ENCODE measurements at places on chromosomes 5 and 9.

DNA sequence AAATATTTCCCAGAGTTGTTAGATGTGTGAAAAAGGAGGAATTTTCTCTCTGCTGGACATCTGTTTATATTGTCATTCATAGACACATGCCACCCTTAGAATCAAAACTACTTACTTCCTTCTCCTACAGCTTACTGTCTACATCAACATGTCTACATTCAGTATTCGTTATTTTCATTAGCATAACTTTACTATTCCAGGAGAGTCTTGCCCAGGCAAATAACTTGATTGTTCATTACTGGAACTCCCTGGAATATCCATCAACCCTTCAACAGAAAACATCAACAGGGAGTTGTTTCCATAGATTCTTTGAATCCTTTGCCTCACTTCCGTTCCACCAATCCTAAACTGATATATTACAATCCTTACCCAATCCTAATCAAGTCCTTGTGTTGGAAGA lies 457.5 kb upstream of the ZNF608 start:
- DNase-seq = no peak

DNA sequence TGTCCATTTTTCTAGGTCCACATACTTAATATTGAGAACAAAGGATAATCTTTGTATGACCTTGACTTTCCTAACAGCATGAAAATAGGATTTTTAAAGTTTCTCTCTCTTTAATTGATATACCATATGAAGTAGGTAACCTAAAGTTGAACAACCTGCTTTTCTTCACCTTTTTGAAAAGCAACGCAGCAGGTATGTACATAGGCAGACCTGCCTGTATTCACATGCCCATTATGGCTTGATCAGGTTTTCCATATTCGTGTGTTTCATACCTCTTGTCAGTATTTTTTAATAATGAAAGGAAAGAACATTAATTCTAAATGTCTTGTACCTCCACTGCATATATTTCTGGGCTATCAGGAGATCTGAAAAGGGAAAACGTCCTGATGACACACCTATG lies 1.5 kb upstream of the ADAMTSL1 start:
- DNase-seq = no peak

DNA sequence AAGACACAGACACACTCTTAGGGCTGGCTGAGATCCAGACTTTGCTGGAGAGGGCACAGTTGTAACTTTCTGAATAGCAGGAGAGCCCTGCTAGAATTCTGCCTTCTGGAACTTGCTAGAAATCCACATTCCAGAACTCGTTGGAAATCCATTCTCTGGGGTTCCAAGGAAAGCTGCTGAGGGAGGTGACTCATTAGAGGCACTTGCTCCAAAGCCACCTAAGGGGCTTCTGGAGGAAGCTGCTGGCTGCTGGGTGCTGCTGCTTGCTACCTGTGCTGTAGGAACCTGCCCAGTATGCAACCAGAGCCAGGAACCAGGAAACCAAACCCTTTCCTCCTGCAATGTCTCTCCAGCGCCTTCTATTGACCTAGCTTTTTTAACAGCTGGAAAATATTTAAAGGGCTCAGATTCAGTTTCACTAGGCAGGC lies 4.1 kb upstream of the TLE4 start:
- no peak for DNase-seq

DNA sequence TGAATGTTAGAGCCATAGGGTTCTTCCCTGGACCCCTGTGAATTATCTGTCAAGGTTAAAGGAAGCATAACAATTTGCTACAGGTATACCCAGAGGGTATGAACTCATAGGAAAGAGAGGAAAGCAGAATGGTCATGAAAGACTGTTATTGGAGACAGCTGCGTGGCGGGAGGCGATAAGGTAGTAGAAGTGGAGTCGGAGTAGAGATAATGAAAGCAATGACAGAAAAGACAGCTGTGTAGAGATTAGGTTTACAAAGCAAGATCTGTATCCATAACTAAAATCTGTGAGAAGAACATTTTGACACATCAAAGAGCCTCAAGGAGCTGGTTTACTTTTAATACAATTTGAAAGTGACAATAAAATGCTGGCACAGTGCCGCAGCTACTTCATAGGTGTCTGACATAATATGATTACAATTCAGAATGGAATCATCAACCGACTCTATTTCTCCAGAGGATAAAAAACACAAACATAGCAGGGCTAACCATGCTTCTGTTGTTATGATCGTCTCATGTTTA lies 603.9 kb downstream of the CDH12 start:
- no peak for DNase-seq

DNA sequence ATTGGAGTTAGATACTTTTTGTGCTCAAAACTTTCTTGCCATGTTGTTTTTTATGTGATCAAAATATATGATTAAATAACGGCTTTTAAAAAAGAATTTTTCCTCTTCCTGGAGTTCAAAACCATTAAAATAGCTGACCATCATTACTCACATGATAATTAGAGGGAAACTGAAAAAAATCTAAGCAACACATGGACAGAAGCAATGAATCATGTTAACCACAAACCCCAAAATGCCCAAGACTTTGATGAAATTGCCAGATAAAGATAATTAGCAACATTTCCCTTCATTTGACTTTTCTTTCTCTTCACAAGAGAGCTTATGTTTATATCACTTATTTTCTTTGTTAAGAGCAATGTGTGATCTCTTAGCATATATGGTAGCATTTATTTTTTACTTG lies 1294.2 kb downstream of the EFNA5 start:
- no peak for DNase-seq

- no peak for DNase-seq
These were observed 33.6 kb upstream of the GABRP start for GRCh38 chr5:170749911-170750431.

GRCh38 chr5:35470866-35471265 lies 146.8 kb upstream of the SPEF2 start:
- no peak for DNase-seq

DNA sequence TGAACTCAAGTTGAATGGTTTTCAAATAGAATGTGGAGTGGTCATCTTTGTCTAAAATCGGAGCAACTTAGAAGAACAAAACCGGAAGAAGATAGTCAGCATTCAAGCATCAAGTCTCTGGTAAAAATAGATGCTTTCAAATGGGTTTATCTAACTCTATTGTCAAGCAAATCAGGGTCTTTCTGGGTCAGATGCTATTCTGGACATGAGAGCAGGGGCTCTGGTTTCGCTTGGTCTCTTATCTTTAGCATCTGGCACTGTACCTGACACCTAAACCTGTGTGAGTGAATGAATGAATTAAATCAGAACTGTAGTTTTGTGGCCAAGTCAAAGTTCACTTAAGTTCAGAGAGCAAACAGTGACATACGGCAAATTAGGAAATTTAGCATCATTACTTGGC lies 173.5 kb downstream of the SLIT3 start:
- no peak for DNase-seq

DNA sequence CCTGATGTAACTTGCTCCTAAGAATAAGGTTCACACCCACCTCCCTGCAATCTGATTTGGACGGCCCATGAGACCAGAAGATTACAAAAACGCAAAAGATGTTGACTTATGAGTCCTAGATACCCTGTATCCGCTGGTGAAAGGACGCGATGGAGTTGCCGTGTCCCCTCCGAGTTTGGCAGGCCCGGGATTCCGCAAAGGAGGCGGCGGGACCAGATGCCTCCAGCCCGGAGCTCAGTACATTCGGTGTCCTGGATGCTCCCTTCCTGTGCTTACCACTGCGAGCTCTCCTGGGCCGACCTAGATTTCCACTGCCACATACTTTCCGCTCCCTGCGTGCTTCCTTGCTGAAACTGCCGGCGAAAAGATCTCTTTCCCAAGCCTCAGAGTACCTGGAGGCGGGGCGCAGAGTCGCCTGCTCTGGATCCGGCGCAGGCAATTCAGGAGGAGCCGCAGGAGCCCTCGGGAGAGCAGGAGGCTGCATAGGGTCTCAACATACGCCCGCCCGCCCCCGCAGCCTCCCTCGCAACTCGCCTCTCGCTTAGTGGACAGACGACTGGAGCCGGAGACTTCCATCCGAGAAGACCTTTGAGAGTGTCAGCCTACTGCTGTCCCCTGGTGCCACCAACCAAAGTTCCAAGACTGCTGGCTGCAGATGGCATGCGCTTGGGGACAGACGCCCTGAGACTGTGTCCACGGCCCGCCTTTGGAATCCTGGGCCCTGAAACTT lies 39.8 kb downstream of the ANXA2R start:
- DNase-seq = no peak

DNA sequence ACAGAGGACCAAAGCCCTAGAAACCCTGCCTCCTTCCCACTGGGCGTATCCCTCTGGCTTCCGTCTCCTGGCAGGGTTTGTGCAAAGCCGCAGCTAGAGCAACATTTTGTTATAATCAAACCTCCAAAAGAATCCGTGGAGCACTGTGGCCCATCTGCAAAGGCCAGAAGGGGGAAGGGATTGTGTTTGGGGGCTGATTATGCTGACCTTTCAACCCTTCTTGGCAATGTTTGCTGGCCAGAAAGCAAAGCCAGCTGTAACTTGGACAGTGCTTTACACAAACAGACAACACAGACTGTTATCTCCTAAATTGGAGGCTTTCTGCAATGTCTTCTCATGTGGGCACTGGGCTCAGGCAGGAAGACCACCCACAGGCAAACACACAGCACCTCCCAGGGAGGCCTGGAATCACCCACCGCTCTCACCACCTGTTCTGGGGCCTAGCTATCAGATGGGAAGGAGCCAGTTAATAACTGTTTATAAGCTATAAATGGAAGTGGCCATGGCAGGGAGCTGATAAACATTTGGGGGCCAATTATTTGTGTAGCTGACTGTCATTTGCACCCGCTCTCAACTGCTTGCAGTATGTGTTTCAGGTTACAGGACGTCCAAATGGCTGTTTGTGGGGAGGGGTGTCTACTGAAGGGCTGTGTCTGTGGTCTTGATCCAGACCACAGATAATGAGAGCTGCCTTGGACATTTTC lies 121.6 kb upstream of the ERCC6L2 start:
- no peak for DNase-seq

- DNase-seq = no peak
These were observed 47.2 kb upstream of the FBXL7 start for GRCh38 chr5:15452781-15453180.

- DNase-seq = no peak
These were observed 448.4 kb downstream of the BNC2 start for GRCh38 chr9:16422114-16422513.

DNA sequence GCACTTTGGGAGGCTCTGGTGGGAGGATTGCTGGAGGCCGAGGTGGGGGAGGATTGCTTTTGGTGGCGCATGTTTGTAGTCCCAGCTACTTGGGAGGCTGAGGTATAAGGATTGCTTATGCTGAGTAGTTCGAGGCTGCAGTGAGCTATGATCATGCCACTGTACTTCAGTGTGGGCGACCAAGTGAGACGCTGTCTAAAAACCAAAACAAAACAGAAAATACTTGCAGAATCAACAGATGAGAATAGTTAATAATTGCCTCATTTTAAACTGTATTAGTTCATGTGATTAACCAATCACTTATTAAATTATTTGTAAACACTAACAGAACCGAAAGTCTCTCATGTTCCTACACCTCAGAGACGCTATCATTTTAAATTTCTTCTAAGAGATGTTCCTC lies 118.1 kb downstream of the CCDC171 start:
- no peak for DNase-seq

GRCh38 chr5:423626-424261 lies 19.2 kb upstream of the EXOC3 start:
- no peak for DNase-seq

DNA sequence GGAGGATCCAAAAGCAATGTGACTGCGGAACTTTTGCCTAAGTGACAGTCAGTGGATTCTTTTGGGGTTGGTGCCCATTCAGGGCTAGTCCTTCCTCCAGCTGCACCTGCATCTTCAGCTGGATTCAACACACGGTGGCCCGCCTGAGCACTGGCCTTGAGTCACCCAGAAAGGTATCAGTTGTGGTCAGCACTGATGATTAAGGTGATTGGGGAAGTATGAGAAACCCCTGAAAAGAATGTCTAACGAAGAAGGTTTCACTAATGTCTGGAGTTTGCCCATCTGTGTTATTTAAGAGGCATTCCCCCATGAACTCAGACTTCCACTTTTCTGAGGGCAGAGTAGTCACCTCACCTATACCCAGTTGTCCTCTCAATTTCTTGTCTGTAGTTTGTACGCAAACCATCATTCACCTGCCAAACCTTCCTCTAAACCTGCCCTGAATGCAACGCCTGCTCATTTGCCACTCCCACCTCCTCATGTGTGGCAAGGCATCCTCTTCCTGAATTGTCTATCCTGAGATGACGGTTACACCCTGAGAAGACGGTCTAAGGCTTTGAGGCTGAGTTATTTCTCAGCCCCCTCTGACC lies 27.2 kb downstream of the CSF2 start:
- no peak for DNase-seq

- DNase-seq = no peak
These were observed 37.3 kb downstream of the IPPK start for GRCh38 chr9:92632641-92633040.

Measured in effector CD4-positive, alpha-beta T cell (primary cell).